ENCODE measurements at places on chromosomes 4 and X.

DNA sequence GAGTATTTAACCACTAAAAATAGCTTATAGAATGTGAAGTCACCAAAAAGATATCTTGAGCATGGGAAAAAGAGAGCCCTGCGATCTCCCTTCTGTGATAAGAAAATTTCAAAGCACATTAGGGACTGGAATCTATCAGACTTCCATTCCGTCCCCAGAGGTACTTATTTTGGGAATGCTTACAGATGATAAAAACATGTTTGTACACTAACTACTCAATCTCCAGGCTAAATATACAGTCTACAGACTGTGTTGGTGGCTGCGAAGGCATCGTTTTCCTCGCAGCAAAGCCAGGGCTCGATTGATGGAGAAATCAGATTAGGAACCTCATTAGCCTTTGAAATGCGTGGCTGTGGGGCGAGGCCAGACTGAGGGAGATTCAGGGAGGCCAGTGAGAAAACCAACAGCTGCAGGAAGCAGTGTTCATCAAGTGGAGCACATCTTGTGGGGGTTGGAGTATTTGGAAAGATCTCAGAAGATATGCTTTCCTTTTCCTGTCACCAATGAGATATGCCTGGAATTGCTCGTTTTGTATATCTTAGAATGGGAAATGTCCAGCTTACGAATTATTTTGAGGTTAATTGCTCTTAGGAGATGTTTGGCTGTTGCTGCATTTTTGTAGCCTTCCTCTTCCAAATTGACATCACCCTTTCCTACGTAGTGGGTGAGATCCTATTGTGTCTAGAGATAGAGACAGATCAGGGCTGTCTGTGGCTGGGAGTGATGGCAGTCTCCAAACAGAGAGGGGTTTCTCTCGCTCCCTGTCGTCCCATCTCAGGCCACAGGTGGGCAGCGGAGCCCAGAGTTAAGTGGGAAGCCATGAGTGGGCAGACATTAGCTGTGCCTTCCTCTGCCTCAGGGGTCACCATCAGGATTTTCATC is 224.9 kb upstream of the FAT1 start:
- DNase-seq, result peak; percentile 87

DNA sequence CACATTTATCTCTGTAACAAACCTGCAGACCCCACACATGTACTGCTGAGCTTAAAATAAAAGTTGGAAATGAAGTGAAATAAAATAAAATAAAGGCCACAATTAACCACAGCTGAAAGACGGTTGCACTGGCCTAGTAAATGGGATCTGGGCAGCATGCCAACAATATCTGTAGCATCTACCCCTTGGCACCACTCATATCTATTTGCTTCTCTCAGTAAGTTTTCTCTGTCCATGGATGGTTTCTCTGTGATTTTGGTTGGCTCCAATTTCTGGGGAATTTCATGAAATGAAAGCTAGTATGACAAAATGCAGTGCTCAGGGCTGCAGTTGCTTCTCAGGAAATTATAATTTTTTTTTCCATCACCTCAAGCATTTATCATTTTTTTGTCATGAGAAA is 172.0 kb upstream of the IL15 start:
- DNase-seq, result no peak

GRCh38 chr4:68490826-68491457 is 43.7 kb downstream of the TMPRSS11E start:
- DNase-seq, result no peak

GRCh38 chr4:8938137-8938536 is 66.5 kb upstream of the HMX1 start:
- no peak for DNase-seq

GRCh38 chr4:176635372-176636261 is 157.1 kb downstream of the VEGFC start:
- DNase-seq, result no peak

DNA sequence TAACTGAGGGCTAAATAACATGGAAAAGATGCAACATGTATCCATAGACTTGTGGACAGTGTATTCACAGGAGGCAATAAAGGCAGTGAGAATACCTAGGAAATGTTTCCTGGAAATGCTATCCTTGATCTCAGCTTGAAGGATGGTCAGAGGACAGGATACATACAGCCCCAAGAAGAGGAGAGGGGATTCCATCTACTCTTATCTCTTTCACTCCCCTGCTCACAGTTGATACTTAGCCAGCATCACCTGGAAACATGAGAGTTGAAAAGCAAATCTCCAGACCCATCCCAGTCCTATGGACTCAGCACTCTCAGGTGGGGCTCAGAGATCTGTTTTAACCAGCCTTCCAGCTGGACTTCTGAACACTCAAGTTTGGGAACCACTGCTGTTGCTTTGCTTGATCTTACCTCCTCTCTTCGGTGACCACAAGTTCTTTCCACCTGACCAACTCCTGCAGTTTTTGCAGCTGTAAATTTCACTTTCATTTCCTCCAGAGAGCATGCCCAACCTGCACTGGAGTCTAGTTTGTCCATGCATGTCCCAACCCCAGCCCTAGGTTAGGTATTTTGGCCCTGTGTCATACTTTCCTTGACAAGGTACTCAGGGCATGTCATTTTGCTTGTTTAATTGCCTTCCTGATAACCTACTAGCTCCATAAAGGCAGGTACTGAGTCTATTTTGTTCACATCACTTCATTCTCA is 10.4 kb downstream of the RELL1 start:
- DNase-seq, result no peak

DNA sequence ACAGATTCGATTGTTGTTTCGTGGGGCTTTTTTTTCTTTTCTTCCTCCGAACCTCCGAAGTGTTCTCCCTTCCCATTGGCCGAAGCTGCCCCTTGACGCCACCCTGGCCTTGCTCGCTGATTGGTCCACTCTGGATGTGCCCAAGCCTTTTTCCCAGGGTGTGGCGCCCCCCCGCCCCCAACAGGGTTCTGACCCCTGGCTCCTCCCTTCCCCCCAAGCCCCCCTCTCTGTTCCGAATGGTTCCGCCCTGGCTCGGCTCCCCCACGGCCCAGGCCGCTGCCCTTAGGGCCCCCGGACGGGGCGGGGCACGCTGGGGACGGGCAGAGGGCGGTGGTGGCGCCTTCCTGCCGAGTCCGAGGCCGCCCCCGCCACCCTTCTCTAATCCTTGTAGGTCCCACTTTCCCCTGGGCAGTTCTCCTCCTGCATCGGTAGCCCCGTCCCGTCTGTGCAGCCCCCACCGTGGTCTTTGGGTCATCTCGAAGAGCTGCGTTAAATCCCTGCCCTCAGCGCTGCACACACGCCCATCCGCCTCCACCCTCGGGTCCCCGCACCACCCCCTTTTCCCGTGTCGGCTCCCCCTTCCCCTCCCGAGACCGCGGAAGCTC is 25.5 kb downstream of the UTP14A start:
- peak; percentile 94 for DNase-seq

DNA sequence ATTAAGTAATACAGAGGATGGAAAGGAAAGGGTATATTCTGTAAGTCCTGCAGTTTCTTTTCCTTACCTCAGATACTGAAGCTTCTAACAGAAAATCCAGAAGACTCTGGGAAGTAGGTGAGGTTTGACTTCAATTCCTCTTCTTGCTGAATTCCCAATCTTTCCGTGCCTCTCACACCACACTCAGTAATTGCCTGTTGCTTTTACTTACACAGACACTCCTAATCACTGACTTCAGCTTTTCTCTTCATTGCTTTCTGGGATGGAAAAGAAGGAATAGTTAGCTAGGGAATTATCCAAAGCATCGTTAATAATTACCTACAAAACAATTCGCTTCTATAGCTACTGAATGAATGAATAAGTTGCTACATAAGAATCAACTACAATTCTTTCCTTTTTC is 163.6 kb downstream of the FBXO8 start:
- DNase-seq, result no peak

DNA sequence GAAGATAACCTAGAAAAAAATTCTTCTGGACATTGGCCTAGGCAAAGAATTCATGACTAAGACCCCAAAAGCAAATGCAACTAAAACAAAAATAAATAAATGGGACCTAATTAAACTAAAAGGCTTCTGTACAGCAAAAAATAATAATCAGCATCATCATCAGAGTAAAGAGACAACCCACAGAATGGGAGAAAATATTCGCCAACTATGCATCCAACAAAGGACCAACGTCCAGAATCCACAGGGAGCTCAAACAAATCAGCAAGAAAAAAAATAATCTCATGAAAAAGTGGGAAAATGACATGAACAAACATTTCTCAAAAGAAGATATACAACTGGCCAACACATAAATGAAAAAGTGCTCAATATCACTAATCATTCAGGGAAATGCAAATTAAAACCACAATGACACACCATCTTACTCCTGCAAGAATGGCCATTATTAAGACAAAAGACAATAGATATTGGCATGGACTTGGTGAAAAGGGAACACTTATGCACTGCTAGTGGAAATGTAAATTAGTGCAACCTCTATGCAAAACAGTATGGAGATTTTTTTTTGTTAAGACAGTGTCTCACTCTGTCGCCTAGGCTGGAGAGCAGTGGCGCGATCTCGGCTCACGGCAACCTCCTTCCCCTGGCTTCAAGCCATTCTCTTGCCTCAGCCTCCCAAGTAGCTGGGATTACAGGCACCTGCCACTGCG is 29.9 kb downstream of the ELF2 start:
- DNase-seq, result no peak

GRCh38 chr4:158945529-158946108 is 157.3 kb upstream of the RAPGEF2 start:
- no peak for DNase-seq

DNA sequence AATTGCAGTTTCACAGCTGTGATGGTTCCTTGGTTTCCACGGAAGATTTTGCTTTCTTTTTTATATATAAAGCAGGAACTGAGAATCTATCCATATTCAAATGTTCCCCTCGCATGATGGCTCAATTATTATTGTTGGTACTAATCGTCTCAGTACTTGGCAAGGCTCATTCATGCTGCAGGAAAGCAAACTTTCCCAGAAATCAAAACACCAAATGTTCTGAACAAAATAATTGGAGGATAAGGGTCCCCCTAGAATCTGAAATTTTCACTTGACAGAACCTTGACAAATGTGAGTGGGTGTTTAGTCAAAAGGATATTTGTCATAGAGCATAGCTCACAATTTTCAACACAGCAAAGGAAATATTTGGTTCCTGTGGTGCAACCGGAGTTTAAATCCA is 1598.6 kb upstream of the PCDH7 start:
- DNase-seq, result no peak

DNA sequence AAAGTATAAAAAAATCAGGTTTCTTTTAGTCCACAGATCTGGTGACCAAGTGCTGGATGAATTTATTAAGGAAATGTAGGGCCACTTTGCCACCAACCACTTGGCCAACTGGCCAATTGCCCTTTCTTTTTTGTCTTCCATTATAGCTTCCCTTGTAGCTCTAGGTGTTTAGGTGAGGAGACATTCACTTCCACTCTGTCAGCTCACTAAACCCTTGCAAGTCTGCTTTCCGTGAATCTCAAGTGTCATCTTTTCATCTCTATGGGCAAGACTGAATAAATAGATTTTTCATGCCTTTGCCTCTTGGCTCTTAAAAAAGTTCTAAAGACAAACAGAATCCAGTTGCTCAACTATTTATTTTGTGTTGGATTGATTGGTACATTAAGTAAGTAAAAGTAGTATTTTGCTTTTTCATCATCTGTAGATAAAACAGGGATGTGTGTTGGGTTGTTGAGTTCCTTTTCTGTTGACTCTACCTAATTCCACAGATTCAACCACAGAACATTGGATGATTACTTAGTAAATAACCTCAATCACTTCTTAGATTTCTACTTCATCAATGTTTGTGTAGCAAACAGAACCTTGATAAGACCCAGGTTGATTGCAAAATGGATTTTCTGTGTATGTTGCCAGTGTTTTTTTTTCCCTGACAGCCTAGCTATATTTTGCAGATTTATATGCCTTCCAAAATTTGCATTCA is 68.1 kb upstream of the GRXCR1 start:
- DNase-seq, result no peak

GRCh38 chr4:61336916-61337315 is 136.8 kb downstream of the ADGRL3 start:
- peak; percentile 81 for DNase-seq

DNA sequence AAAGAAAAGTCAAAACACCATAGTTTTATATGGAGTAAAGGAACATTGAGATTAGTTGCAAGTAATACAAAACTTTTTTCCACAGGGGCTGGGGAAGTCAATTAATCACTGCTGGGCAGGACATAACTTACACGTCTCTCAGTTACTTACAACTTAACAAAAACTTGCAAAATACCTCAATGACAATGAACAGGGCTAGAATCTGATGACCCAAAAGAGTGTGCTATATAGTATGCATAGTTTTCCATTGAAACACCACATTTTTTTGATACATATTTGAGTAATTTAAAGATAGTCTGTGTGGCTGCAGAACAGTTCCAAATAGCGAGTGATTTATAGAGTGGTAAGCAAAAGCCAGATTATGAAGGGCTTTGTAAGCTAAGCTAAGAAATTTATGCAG is 172.3 kb upstream of the TRPC5 start:
- DNase-seq, result no peak

DNA sequence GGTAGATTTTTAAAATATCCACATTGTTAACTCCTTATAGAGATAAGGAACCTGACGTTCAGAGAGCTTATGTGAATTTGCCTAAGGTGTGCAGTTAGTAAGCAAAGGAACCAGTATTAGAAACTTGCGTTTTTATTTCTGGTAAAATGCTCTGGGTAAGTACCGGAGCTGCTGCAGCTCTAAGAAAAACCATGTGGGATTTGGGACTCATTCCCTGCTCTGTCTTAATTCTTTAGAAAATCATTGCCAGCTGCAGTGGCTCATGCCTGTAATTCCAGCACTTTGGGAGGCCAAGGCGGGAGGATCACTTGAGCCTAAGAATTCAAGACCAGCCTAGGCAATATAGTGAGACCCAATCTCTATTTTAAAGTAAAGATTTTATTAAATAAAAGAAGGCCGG is 5.8 kb downstream of the CCKAR start:
- no peak for DNase-seq

- no peak for DNase-seq
Measured at GRCh38 chr4:154164931-154165839, 326.4 kb downstream of the DCHS2 start.

DNA sequence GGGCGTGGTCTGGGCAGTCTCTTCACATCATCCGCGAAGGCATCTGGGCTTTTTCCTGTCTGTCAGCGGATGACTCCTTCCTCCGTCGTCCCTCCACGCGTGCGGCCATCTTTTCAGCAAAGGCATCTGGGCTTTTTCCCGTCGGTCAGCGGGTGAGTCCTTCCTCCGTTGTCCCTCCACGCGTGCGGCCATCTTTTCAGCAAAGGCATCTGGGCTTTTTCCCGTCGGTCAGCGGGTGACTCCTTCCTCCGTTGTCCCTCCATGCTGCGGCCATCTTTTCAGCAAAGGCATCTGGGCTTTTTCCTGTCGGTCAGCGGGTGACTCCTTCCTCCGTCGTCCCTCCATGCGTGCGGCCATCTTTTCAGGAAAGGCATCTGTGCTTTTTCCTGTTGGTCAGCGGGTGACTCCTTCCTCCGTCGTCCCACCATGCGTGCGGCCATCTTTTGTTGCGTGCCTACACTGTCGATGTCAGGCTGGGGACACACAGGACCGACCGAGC is 12.3 kb upstream of the TMEM271 start:
- no peak for DNase-seq

- DNase-seq, result no peak
Measured at GRCh38 chr4:93303440-93303839, 525.1 kb upstream of the ATOH1 start.

GRCh38 chrX:56600141-56600540 is 36.7 kb downstream of the UBQLN2 start:
- no peak for DNase-seq

GRCh38 chr4:47160095-47160494 is 128.7 kb downstream of the GABRB1 start:
- DNase-seq, result no peak
